ENCODE measurements at places on chromosomes 16 and 17.
A peak's percentile ranks its signal among the peaks of the same experiment; 100 is the strongest.

DNA sequence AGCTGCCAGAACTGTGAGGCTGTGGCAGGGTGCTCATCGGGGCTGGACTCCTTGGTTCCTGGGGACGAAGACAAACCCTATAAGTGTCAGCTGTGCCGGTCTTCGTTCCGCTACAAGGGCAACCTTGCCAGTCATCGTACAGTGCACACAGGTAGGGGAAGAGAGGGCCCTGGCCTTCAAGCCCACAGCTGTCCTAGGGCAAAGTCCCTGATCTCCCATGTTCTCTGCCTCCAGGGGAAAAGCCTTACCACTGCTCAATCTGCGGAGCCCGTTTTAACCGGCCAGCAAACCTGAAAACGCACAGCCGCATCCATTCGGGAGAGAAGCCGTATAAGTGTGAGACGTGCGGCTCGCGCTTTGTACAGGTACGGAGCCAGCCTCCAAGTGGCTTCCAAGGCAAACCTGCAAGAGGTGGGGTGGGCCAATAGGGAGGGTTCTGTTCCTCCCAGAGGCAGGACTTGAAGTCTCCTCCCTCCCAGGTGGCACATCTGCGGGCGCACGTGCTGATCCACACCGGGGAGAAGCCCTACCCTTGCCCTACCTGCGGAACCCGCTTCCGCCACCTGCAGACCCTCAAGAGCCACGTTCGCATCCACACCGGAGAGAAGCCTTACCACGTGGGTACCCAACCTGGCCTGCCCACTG is 3.7 kb downstream of the BCL6B start:
- DNase-seq, result no peak

- no peak for DNase-seq
Measured at GRCh38 chr16:84570739-84571403, 47.0 kb downstream of the COTL1 start.

- no peak for DNase-seq
Measured at GRCh38 chr16:78684030-78684611, 584.7 kb downstream of the WWOX start.

- no peak for DNase-seq
Measured at GRCh38 chr17:80380068-80380467, 34.9 kb upstream of the ENDOV start.

GRCh38 chr17:64982139-64982915 is 63.0 kb upstream of the LRRC37A3 start:
- DNase-seq, result no peak

DNA sequence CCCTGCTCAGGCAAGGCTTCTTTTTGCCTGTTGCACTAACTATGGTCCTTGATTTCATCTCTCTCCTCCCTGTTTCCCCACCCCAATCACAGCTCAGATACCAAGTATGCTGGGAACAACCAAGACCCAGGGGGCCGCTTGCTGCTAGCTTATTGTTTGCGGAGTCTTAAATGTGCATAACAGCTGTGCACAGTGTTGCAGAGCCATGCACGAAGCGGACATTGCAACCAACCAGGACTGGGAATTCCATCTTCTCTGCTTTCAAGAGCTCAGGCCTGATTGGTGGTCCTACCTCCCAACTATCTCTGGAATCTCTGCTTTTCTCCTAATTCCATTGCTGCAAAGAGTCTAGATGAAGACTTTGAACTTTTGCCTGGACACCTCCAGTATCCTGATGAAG is 281.3 kb upstream of the TNRC6C start:
- DNase-seq, result no peak

- DNase-seq, result no peak
Measured at GRCh38 chr17:69592692-69593350, 178.3 kb downstream of the MAP2K6 start.

DNA sequence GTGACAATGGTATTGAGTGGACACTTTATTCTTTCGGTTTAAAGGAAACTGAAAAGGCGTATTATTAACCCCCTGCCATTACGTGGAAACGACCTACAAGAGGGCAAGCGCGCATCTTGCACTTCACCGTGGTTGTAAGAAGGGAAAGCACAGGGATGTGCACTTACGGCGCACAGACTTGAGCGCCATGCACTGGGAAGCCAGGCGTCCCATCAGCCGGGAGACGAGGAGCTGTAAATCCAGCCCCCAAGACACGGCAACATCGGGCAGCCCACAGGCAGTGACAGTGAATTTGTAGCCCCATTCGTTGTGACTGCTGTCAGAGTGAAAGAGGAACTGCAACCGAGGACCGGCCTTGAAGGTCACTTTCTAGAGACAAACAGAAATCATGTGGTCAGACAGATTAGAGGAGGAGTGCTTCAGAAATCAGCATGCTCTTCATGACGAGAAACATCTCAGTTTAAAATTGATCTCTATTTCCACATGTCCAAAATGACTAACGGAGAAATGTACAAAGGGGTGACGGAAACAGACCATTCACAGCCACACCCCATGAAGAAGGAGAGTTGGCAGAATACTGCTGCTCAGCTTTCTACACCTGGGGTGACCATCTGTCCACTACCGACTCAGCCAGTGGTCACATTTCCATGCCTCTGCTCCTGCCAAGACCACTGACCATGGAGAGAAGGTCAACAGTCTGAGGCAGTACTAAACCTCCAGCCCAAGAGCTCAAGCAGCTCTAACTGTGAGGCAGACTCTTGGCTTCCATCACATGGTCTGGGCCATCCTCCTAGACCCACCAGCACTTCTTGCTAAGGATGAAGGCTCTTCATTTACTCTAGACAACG is 68.6 kb downstream of the ZZEF1 start:
- no peak for DNase-seq

DNA sequence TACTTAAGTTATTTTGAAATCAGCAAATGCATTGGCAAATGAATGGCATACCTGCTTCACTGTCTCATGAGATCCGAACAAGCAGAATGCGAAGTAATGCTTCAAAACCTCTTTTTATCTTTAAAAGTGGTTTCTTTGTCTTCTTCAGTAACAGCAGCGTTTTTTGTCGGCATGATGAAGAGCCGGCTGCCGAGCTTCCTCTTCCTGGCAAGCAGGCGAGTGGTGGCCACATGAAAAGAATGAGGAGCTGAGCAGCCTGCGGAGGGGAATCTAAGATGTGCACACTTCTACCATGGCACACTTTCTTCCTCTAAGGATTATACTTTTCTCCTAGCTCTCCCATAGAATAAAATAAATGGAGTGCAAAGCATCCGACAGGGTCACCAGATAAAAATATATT is 42.4 kb upstream of the AKTIP start:
- no peak for DNase-seq

GRCh38 chr16:84583995-84584394 is 33.9 kb downstream of the COTL1 start:
- DNase-seq, result no peak

DNA sequence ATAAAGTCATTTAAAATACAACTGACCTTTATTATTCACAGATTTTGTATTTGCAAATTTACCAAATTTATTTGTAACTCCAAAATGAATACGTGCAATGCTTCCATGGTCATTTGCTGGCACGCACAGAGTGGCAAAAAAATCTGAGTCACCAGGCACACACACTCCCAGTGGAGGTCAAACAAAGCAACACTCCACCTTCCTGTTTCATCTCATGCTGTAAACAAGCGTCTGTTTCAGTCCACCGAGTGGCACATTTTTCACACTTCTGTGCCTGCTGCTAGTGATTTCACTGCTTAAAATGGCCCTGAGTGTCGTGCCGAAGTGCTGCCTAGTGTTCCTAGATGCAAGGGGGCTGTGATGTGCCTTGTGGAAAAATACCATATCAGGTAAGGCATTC is 17.8 kb upstream of the ITGAE start:
- no peak for DNase-seq

DNA sequence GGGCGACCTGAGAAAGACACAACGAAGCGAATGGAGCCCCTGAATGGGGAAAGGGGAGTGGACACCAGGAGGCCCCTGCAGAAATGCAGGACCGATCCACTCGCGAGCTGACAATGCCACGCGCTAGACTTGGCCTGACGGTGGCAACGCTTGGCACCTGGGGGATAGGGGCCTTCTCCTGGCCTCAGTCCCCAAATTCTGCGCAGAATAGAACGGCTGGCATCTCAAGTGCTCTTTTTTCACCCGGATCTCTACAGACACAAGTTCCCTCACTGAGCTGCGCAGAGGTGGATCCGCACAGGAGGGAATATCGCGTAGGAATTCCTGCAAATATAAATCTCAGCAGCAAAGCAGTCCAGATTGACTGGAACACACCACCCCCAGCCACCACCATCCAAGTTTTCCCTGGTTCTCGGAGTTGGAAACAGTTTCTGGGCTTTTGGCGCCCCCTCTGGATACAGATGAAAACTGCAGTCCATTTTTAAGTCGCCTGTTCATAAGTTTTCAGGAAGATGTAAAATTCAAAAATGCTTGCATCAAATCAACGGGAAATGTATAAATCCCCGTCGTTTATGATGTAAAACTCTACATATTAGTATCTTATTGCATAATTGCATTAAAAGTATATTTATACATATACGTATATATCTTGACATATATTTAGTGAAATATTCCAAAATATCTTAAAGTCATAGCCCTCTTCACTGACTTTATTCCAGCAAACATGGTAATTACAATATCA is 2.3 kb upstream of the SOX9 start:
- DNase-seq, result no peak

GRCh38 chr16:69031877-69032301 is 73.6 kb upstream of the HAS3 start:
- DNase-seq, result no peak

- DNase-seq, result no peak
Measured at GRCh38 chr16:1734816-1735215, 28.8 kb downstream of the MAPK8IP3 start.

- no peak for DNase-seq
Measured at GRCh38 chr17:2500446-2500845, 11.2 kb downstream of the METTL16 start.

DNA sequence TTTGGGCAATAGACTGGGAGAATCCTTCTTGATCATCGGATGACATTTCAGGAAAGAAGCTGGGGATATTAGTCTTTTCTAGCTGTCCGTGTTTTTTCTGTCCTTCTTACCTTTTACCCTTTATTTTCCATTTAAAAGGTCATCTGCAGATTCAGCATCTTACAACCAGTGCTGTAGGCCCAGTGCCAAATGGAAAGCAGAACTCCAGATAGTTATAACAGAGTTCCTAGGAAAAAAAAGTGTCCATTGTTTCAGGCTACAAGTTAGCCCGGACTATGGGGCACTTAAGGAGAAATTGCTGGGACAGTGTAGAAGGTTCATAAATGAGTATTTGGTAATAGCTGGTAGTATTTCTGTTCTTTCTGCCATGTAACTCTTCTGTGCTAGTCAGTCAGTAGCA is 28.4 kb downstream of the LDHD start:
- DNase-seq, result no peak

DNA sequence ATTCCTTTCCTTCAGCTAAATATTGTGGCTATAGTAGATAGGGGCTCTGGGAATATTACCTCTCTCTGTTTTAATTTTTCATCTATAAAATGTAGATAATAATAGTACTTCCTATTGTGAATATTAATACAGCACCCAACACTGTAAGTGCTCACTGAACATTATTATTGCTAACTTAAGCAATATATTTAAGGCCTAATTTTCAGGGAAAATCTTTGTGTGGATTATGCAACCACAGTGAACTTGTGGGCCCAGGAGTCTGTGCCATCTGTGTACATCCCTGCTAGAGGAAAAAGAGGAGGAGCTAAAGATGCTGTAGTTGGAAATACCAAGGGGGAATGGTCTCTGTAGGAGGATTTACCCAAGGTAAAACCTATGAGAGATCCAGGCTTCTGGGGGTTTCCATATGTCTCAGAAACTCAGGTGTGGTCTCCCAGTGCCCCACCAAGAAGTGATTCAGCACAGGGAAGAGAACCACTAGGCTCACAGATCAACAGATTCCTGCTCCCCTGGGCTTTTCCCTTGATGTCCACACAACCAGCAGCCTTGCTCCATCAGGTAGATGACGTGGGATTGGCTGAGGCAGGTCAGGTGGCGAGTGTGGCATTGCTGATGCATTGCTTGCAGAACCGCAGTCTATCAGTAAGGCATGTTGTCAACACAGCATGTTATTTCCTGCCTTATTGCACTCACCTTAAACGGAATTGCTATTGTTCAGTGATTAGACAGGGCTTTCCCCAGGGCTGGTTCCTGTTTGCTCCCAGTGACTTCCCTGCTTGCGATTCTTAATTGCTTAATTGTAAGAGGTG is 1.6 kb upstream of the N4BP1 start:
- DNase-seq, result no peak

- no peak for DNase-seq
Measured at GRCh38 chr17:5110816-5111215, 862 bp downstream of the ZNF232 start.

GRCh38 chr16:85867189-85867588 is 31.8 kb upstream of the IRF8 start:
- DNase-seq, result no peak

- no peak for DNase-seq
Measured at GRCh38 chr16:89452241-89452640, 38.1 kb downstream of the ANKRD11 start.

- no peak for DNase-seq
Measured at GRCh38 chr17:72454342-72454741, 333.5 kb downstream of the SOX9 start.

GRCh38 chr17:78939615-78940014 is 14.4 kb upstream of the TIMP2 start:
- DNase-seq, result no peak

GRCh38 chr17:19537111-19537510 is 3.5 kb downstream of the SLC47A1 start:
- peak; percentile 16 for DNase-seq

GRCh38 chr17:79595471-79595870 is 15.4 kb downstream of the RBFOX3 start:
- DNase-seq, result no peak

- no peak for DNase-seq
Measured at GRCh38 chr16:26041952-26042668, 350.4 kb downstream of the HS3ST4 start.

- DNase-seq, result no peak
Measured at GRCh38 chr17:57496382-57496781, 240.1 kb downstream of the MSI2 start.

DNA sequence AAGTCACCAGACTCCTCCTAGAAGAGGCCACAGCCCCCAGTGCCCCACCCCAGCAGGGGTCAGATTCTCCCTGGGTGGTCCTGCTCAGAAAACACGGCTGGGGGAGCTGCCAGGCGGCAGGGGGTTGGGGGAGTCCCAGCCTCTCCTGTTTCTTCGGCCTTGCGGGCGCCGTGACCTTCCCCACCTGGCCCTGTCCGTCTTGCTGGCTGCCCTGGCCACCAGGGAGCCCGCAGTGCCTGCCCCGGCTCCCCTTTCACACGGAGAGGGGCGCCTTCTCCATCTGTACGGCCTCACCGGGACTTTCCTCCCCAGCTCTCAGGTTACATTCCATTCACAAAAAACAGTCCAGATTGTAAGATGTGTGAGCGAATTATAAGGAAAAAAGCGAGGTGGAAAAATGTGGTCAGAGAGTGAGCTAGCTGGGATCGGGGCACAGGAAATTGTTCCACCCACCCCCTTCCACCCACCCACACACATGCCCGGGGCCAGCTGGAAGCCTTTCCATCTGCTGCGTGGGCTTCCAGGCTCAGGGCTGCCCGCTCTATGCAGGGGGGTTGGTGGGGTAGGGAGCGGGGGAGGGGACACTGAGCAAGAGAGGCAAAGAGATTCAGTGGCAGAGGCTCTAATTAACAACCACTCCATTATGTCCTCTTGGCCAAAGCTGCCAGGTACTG is 14.6 kb upstream of the CIBAR2 start:
- DNase-seq, result no peak

- no peak for DNase-seq
Measured at GRCh38 chr17:2712300-2713043, 908 bp upstream of the CLUH start.
